Right ventricle myocardium superior (tissue), 1 donor: ENCODE measurements at places on chromosomes 5 and 9. TPM values are rescaled to one million over a fixed set of nuclear protein-coding genes. Genes with fewer than 3 reads are reported as not detected.

DNA sequence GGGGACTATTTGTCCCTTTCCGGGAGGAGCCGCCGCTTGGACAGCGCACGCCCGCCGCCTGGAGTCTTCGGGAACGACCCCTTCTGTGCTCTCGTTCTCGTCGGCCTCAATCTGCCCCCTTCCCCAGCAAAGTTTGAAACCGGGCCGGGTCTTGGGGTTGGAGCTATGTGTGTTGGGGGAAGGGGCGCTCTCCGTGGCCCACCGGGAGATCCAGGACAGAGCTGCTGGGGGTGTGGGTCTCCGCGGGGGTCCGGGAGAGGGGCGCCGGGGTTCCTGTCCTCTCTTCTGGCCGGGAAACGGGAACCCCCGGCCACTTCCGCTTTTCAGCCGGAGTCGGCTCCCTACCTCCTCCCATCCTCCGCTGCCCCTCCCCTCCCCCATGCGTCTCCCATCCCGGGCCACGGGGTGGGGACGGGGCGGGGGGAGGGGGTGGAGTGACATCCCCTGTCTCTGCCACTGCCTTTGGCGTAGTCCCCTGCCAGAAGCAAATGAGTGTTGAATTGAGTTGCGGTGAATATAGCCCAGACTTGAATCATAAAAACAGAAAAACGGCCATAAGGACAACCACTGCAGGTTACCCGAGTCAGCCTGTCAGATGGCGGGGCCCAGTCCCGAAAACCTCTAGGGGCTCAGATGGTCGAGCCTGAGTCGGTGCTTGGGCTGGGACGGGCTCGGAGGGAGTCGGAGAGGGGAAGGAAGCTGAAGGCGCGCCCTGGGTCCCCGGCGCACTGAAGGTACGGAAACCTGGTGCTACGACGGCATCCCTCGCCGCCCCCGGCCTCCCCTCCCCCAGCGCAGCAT lies 1.1 kb downstream of the CPLX2 start:
- no peak for DNase-seq

CATSPER3 gene
- total RNA-seq, result 0.32 TPM

- DNase-seq, result no peak
Measured at GRCh38 chr5:150172145-150172544, 5.6 kb downstream of the CDX1 start.

DNA sequence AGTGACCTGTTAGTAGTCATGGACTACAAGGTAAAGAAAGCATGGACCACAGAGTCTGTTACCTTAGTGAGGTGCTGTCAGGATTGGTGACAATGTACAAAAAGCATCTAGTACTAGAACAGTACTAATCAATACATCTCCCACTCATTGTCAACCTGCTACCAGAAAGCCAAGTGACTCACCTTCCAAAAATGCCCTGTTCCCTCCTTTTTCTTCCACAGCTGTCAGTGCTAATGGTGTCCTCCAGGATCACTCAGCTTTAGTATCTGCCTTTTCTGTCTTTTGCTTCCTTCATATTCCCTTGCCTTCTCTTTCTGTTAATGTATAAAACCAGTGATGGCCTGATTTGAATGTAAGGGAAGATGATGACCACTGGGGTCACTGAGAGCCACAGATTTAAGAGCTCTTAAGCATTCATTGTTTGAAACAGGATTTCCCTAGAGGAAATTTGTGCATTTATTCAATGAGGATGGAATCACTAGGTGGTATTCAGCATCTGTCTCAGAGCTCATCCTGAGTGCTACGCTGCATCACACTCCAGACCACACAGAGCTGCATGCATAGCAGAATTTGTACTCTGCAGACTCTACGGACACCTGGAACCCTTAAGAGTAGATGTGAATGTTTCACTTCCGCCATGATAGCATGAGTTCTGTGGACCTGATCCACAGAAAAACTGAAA lies 71.0 kb downstream of the SV2C start:
- no peak for DNase-seq

DNA sequence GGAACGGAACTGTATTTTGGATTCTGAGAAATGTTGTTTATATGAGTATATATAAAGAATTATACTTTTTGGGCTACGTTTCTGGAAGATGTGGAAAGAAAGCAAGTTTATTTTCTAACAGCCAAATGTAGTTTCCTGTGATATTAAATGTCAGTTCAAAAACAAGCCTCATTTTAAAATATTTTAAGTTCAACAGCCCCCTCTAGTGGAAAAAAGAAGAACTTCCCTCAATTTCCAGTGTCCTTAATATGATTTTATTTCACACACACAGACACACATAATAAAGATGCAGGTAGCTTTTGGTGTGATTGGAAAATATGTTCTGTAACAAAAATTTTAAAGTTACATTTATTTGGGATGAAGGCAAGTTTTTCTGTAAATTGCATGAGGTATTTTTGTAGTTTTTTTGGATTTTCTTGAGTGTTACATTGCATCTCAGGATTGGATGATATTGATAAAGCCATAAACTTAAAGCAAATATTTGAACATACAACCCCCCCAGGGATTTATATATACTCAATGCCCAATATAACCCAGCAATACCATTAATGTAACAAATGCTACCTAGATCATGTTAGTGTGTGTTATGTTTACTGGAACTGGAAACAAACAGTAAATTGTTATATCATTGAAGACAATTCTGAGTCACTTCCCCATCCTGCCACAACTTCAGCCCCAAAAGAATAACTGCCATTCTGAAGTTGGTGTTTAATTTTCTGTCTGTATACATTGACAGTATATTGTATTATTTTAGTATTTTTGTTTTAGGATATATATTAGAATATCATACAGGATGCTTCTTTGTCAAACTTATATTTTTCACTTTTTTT lies 54.0 kb downstream of the CCDC171 start:
- no peak for DNase-seq

DNA sequence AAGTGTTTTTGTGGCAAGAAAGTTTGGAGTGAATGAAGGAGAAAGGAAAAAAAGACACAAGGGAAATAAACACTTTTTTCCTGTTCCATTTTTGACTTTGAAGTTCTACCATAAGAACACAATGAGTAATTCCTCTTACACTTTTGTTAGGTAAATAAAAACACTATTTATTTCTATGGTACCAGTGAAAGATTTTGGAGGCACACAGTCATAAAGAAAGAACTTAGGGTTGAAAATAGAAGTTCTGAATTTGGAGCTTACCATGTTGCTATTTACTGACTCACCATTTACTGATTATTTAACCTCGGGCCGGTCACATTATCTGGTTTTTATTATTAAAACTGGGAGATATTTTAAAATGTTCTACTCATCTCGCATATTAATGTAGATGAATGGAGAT lies 367.8 kb downstream of the TLE1 start:
- no peak for DNase-seq

GRCh38 chr5:174273325-174273724 lies 227.8 kb downstream of the NSG2 start:
- no peak for DNase-seq

DNA sequence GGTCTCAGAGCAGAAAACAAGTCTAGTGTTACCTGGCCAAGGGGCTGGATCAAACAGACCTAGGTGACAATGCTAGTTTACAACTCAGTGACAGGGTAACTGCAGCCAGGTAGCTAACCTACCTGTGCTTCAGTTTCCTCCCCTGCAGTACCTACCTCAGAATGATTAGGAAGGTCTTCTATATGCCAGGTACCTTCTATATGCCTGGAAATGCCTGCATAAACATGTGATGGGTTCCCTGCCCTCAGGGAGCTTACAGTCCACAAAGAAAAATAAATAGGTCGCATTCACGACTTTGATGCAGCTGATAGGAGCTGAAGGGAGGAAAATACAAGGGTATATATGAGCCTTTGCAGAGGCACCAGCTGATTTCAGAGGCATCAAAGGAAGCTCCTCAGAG lies 16.1 kb downstream of the LHFPL2 start:
- DNase-seq, result no peak

GRCh38 chr9:31243386-31243785 lies 1141.1 kb upstream of the ACO1 start:
- DNase-seq, result no peak

GRCh38 chr9:109499631-109500410 lies 1.7 kb upstream of the PTPN3 start:
- peak; percentile 79 for DNase-seq

OR13C3 gene
- not detected for total RNA-seq

DNA sequence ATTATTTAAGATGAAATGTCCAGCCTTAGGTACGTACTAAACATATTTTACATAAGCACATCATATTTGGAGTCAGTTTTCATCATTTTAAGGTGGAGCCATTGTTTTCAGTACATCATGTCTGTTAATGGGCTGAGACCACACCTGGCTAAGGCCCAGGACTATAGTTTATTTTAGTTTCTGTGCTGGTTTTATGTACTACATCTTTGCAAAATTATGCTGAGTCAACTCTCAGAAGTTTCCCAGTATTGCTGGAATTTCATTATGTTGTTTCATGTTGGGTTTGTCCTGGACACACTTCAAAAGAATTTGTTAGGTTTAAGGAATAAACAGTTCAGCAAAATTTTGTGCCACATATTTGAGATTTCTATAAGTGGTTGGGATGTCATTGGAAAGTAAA lies 171.2 kb downstream of the CCDC171 start:
- DNase-seq, result no peak

INSL6 gene
- total RNA-seq, result not detected

LRRC70 gene
- 1.2 TPM for total RNA-seq

DNA sequence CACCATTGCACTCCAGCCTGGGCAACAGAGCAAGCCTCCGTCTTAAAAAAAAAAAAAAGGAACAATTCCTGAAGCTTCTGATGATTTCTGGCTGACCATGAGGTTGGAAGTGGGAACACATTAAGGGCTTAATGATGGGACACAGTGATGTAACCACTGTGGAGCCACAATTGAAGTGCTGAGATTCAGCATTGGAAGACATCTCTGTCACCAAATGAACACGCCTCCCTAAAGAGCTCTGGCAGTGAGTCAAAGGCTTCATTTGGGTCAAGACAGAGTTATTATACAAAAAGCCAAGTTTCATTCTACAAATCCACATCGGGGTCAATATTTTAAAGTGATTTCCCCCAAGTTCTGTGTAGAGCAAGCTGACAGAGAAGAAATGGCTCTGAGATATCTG lies 4.5 kb upstream of the S1PR3 start:
- DNase-seq, result no peak

GRCh38 chr5:23026252-23027170 lies 173.4 kb upstream of the CDH12 start:
- no peak for DNase-seq

- DNase-seq, result no peak
Measured at GRCh38 chr9:132744881-132745755, 74.9 kb downstream of the GTF3C4 start.

DNA sequence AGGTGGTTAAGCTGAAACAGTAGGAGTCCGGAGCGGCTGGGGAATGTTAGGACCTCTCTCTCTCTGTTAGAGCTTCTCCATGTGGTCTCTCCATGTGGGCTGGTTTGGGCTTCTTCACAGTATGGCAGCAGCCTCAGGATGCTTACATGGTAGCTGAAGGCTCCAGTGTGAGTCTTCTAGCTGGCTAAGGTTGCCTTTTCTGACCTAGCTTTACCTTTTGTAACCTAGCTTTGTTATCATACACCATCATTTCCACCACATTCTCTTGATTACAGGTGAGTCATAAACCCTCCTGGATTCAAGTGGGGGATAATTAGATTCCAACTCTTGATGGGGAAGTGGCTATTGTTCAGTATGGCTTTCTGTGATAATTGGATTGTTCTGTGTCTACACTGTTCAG lies 98.5 kb downstream of the MTREX start:
- DNase-seq, result no peak

DNA sequence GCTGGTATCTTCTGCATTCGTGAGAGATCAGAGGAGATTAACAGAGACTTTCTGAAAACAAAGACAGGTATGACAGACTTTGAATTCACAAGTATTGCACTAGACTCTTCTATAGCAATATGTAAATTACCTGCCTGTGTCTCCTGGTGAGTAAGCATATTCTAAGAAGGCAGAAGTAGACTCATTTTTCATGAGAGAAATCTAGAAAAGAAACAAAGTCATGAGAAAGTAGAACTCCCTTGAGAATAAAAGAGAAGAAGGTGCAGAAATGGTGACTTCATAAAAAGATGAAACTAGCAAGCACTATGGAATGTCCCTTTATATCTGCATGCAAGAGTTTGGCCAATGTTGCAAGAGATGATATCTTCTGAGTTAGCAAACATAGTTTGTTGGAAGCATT lies 419.8 kb downstream of the DMRT2 start:
- no peak for DNase-seq

DNA sequence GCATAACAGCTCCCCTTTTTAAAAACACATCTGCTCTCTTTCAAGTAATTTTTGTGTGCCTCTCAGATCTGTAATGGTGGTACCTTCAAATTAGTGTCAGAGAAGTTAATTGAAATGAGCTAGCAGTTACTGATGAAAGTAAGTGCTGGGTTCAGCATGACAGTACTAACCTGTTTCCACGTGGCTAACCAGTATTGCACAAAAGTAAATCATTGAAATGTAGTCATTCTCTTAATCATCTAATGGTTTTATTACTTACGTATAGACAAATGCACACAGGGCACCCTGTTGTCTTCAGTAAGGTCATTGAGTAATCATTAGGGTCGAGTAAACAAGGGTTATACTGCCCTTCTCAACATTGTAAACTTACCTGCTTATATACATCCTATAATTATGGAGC lies 157.8 kb upstream of the PRR16 start:
- DNase-seq, result no peak

DNA sequence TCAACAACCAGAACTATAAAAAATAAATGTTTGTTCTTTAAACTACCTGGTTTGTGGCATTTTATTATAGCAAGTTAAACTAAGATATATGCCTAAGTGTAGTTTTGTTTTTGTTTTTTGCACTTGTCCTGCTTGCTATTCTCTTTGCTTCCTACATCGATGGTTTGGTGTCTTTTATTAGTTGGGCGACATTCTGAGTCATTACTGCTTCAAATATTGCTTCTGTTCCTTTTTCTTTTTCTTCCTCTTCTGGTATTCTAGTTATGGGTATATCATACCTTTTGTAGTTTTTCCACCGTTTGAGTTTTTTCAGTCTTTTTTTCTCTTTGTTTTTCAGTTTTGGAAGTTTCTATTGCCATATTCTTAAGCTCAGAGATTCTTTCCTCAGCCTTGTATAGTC lies 86.9 kb downstream of the MACIR start:
- DNase-seq, result no peak

PCDHA5 gene
- not detected for total RNA-seq

PDE6A gene
- total RNA-seq, result 0.08 TPM

GRCh38 chr5:81757404-81757803 lies 6.5 kb upstream of the SSBP2 start:
- no peak for DNase-seq

- no peak for DNase-seq
Measured at GRCh38 chr5:56501781-56502557, 268.8 kb upstream of the ANKRD55 start.

- no peak for DNase-seq
Measured at GRCh38 chr5:171092194-171092593, 216.9 kb upstream of the TLX3 start.

CARTPT gene
- total RNA-seq, result not detected

GRCh38 chr5:134527156-134527960 lies 1.9 kb downstream of the JADE2 start:
- peak; percentile 92 for DNase-seq
